ENCODE measurements at places on chromosomes 16 and 17.

DNA sequence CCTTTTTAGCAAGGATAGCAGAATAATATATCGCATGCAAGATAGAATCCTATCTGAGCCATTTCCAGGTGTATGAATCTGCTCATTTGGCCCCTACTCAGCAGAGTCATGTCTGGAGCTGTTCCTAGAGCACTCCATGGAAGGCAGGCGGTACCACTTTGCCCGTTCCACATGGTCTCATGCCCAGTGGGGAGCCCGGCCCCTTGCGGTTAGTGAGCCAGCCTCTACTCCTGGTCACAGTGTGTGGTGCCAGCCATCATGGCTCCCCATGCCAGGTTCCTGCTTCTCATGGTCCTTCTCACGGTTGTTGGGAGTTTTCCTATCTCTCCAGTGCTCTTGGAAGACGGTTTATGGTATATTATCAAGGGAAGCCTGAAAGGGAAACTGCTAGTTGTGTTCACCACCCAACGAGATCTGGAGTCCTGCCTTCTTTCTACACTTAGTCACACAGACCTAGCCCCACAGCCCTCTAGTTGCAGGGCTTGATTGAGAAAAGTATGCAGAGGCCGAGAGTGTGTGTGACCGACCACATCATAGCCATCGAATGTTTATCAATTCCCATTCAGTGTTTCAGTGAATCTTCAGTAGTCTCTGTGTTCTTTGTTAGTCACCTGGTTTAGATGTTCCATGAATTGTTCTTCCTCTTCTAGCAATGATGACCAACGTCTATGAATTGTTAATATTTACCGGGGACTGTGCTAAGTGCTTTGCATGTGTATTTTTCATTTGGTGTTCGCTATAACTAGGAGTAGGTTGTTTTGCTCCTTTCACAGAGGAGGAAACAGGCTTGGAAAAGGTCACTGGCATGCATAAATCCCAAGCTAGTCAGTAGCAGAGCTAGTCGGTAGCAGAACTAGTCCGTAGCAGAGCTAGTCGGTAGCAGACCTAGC is 9.6 kb downstream of the JPT2 start:
- no peak for DNase-seq

GRCh38 chr17:4565209-4566141 is 5.1 kb upstream of the GGT6 start:
- peak; percentile 53 for DNase-seq

DNA sequence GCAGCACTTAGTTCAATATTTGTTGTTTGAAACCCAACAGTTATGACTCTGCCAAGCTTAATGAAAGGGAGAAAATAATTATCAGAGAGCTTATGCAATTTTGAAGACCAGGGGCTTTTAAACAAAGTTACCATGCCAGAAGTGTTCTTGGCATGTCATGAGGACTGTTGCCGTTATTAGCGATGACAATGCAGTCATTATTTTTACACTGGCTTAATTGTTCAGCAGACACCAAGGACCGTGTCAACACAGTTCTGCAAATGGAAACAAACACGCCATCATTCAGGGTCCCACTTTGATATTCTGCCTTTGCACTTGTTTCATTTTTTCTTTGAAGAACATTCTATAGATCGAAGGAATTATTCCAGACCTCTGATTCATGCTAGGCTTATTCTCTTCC is 518.5 kb downstream of the CDH13 start:
- DNase-seq: no peak

DNA sequence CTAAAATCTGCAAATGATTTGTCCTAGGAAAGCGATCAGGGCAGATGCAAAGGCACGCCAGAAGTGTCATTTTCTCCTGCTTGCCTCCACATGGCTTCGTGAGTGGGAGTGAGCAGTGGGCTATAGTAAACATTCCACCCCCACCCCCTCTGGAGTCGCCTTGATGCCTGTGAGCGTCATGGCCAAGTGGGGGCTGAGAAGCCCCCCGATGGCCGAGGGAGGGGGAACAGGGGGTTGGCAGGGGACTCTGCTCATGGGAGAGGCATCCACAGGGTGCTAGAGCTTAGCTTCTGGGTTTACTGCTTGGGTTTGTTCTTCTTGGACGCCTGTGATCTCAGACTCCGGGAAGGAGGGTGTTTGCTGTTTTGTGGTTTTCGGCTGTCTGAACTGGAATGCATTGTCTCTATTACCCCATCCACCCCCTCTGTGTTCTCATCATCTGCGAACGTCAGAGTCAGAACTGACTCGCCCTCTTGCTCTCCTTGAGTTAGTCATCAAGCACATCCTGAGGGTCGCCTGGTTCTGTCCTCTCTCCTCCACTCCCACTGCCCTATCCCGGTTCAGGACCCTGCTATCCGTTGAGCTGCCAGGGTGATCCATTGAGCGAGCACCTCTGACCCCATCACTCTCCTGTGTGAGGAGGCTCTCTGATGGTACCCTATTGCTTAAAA is 15.4 kb downstream of the TNS4 start:
- DNase-seq: no peak

GRCh38 chr17:9251273-9251672 is 230.0 kb downstream of the NTN1 start:
- DNase-seq: no peak

DNA sequence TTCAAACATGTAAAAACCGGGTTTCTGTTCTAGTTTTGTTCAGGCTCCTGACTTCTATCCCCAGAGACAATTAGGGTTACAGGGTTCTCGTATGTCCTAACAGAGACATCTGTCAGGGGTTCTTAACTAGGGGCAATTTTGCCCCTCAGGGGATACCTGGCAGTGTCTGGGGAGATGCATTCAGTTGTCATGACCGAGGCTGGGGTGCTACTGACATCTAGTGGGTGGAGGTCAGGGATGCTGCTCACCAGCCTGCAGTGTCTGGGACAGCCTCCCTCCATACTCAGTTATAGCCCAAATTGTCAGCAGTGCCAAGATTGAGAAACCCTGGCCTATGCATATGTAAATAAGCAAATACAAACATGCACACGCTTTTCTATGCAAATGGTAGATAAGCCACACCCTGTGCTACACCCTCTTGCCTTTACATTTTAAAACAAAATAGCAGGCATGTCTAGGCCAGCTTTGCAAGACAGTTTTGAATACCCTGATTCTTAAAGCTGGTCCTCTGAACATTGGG is 37.4 kb downstream of the CLEC16A start:
- DNase-seq: peak; percentile 37
